ENCODE measurements at places on chromosomes 4 and X. TPM values are rescaled to one million over a fixed set of nuclear protein-coding genes. Genes with fewer than 3 reads are reported as not detected.

GRCh38 chr4:107592519-107592918 lies 127.5 kb downstream of the PAPSS1 start:
- no peaks in the 10 kb centered on the region for H3K27me3 ChIP-seq
- no peaks in the 10 kb centered on the region for H3K36me3 ChIP-seq
- H3K27ac ChIP-seq = no peak overlapping the region

- no peaks in the 10 kb centered on the region for H3K36me3 ChIP-seq
- DNase-seq = no peak
- H3K4me1 ChIP-seq = no peaks in the 10 kb centered on the region
- H3K4me3 ChIP-seq = no peak overlapping the region
Measured at GRCh38 chr4:8770518-8771257, 101.0 kb downstream of the HMX1 start.

DNA sequence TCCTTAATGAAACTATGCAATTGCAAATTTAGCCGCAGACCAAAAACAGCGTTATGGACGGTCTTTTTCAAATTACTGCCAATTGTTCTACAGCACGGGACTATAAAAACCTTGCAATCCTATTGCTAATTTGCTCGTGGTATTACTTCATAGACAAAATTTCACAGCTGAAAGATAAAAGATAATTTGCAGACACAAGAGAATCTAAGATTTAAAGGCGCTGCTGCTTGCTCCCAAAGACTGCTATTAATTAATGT lies 1.4 kb upstream of the CAMK2D start:
- peak overlapping the region; percentile 95 for H3K4me3 ChIP-seq
- no peaks in the 10 kb centered on the region for H3K4me1 ChIP-seq
- no peaks in the 10 kb centered on the region for H3K27me3 ChIP-seq

DNA sequence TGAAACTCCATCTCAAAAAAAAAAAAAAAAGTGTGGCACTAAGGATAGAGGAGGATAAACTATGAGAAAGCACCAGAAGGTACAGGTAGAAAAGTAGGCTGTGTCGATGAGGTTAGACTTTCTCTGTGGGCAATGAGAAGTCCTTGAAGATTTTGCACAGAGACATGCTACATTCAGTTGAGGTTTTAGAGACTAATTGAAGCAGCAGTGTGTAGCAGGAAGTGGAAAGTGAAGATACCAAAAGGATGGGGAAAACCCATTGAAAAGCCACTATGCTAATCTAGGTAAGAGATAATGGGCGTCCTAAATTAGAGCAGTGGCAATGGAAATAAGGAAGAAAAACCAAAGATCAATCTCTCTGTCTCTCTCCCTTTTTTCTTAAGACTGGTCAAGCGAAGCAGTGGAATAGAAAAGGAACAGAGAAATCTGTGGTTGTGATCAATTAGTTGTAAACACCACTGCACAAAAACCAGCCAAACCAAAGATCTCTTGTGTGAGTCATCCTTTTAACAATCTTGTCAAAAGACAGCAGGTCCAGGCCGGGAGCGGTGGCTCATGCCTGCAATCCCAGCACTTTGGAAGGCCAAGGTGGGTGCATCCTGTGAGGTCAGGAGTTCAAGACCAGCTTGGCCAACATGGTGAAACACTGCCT lies 3.5 kb downstream of the SPINK2 start:
- peaks cover 26% of the 10 kb centered on the region for H3K27me3 ChIP-seq
- H3K4me1 ChIP-seq = peaks cover 5% of the 10 kb centered on the region
- H3K4me3 ChIP-seq = no peak overlapping the region
- H3K27ac ChIP-seq = no peak overlapping the region

GRCh38 chr4:121138039-121138825 lies 25.9 kb downstream of the TNIP3 start:
- peaks cover 7% of the 10 kb centered on the region for H3K4me1 ChIP-seq
- DNase-seq = peak; percentile 57
- no peaks in the 10 kb centered on the region for H3K27me3 ChIP-seq
- H3K27ac ChIP-seq = no peak overlapping the region

Gene BBS12
- polyA plus RNA-seq = 3.7 TPM

DNA sequence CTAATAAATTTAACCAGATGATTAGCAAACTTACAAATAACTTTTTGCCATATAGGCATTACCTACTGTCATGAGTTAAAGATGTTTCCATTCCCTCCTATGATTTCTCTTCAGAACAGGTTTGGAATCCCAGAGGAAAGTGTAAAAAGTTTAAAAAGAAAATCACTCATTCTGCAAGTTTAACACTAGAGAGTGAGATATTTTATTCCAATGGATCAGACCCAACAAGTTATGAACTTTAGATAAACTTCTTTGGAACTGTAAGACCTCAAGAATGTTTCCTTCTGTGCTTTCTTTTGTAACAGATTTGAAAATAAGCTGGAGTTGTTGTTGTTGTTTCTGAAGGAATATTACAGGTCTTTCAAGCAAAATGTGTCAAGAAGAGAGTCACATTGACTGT lies 51.6 kb downstream of the PPP3CA start:
- no peak overlapping the region for H3K4me3 ChIP-seq
- no peaks in the 10 kb centered on the region for H3K27me3 ChIP-seq
- no peaks in the 10 kb centered on the region for H3K4me1 ChIP-seq
- peak; percentile 61 for DNase-seq
- H3K36me3 ChIP-seq = no peaks in the 10 kb centered on the region
- no peak overlapping the region for H3K27ac ChIP-seq

DNA sequence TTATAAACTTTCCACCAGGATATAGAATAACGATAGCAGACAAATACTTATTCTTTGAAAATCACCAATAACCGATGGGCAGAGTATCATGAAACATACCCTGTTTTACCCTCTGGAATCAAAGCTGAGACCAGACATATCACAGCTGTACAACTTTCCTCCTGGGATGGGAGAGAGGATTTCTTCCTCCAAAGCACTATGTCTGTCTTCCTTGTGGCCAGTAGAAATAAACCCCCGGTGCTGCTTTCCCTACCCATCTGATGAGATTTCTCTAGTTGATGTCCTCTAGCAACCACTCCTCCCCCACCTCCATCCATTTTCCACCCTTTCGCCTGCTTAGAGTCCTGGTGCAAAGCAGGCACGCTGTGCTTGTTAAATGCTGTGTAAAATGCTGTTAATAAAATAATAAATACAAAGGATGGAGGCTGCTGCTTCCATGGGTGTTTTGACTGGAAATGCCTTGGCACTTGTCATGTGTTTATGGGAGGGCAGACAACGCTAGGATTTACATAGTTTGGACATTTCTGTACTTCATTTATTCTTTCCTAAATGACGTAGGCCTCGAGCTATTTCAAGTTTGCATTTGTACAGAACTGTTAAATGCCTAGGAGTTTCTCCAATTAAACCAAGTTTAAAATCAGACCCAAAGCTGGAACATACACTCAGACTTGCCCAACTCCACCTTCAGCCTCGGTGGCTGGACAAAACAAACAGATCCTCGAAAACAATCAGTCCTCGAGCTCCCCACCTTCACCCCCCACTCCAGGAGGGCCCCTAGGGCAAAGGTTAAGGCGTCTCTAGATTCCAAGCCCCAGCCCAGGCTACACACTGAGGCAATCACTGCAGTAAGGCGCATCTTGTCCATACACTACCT lies 10.1 kb downstream of the BCOR start:
- no peak for DNase-seq
- H3K27me3 ChIP-seq = peaks cover 94% of the 10 kb centered on the region
- H3K27ac ChIP-seq = peak overlapping the region; percentile 21
- no peaks in the 10 kb centered on the region for H3K36me3 ChIP-seq
- H3K4me3 ChIP-seq = no peak overlapping the region

Gene NKAP
- 8.8 TPM for polyA plus RNA-seq

- no peaks in the 10 kb centered on the region for H3K36me3 ChIP-seq
- no peak overlapping the region for H3K27ac ChIP-seq
- H3K4me1 ChIP-seq = peaks cover 29% of the 10 kb centered on the region
- no peak overlapping the region for H3K4me3 ChIP-seq
- H3K27me3 ChIP-seq = peaks cover 71% of the 10 kb centered on the region
Measured at GRCh38 chr4:80264352-80264647, 2.2 kb upstream of the FGF5 start.

Gene CD99L2
- polyA plus RNA-seq = 39.1 TPM

DNA sequence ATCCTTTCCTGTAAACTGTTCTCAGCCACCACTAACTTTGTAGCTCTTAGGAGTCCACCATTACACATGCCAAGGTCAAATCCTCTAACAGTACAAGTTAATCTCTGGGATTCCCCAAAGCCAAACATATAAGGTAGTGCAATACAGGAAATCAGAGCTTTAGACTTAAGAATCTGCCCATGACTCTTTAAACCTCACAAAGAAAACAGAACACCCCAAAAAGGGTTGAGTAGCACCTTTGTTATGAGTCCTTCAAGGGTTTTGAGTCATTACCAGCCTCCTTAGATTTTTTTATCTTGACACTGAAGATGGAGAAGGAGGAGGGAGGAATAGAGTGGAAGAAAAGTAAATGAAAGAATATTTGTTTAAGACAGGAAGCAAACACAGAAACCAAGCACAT lies 243.9 kb upstream of the SPANXN1 start:
- no peaks in the 10 kb centered on the region for H3K27me3 ChIP-seq
- H3K27ac ChIP-seq = no peak overlapping the region
- H3K4me1 ChIP-seq = no peaks in the 10 kb centered on the region
- no peak overlapping the region for H3K4me3 ChIP-seq
- H3K36me3 ChIP-seq = no peaks in the 10 kb centered on the region

DNA sequence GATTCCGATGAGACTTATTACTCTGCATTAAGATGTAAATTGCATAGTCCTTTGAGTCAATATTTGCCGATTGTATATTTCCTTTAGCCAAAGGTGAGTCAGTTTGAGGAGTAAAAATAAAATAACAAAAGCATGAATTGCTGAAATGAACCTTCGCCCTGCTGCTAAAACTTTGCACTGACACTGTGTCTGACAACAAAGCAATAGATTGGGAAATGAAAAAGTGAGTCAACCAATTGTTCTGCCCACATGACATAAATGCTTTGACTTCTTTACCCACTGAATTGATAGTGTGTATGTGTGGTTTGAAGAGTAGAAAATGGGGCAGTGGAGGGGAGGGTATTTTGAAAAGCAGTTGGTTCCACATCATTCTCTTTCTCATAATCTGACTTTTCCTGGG lies 88.4 kb upstream of the AFF2 start:
- H3K27ac ChIP-seq = no peak overlapping the region
- no peaks in the 10 kb centered on the region for H3K4me1 ChIP-seq
- no peak for DNase-seq
- H3K4me3 ChIP-seq = no peak overlapping the region
- no peaks in the 10 kb centered on the region for H3K36me3 ChIP-seq

Gene ARX
- 4.4 TPM for polyA plus RNA-seq

DNA sequence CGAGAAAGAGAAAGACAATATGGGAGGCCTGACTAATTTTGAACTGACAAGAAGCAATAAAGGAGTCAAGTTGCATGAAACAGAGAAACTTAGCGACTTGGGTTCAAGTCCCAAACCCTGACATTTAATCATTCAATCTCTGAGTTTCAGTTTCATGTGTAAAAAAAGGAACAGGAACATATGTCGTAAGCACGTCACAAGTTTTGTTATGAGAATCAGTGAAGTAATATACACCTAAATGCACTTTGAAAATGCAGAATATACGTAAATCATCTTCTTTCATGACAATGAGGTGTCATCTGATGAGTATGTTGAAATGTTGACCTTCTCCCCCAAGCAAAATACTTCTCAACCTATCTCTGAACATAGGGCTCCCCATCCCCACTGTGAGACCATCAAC lies 10.4 kb downstream of the ACOT9 start:
- H3K36me3 ChIP-seq = peaks cover 10% of the 10 kb centered on the region
- H3K27ac ChIP-seq = no peak overlapping the region
- DNase-seq = peak; percentile 24
- H3K27me3 ChIP-seq = peaks cover 6% of the 10 kb centered on the region

Gene DCAF12L1
- 1.4 TPM for polyA plus RNA-seq

Gene PLXNB3
- polyA plus RNA-seq = 6.8 TPM

Gene FAM149A
- 7.5 TPM for polyA plus RNA-seq

DNA sequence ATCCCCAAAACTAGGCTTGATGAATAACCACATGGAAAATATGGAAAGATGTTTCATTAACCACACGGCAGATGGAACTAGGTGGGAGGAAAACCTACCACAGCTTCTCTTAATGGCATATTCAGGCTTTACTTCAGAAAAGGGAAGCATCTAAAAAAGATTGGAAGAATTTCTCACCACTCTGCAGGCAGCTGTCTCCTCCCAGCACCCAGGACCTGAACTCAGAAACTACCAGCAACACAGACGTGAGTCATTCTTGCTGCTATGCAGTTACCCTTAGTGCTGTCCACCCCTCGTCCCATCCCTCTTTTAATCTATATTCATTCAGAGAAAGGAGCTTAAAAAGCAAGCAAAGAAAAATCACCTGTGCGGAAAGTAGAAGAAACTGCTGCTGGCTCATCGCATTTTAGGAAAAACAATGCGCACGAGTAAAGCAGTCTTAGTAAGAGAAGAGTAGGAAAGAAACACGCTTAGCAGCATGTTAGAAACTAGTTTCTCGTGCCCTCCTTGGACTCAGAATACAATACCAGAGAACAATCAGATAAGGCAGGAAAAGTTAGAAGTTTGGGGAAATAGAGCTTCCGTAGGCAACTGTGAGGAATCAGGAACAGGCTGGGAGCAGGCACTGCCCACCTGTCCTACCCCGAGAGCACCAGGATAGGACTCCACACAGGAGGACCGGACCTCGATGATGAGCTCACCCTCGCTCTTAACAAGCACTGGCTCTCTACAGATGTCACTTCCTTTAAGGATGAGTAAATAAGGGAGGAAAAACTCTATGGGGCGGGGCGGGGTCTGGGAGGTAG lies 48.1 kb upstream of the ENPP6 start:
- no peaks in the 10 kb centered on the region for H3K36me3 ChIP-seq
- no peak for DNase-seq
- no peaks in the 10 kb centered on the region for H3K4me1 ChIP-seq

Data from muscle of leg (tissue), 16 donors.